Right ventricle myocardium superior (tissue), 1 donor: ENCODE measurements at places on chromosomes 11 and 22.
A peak's percentile ranks its signal among the peaks of the same experiment; 100 is the strongest.

DNA sequence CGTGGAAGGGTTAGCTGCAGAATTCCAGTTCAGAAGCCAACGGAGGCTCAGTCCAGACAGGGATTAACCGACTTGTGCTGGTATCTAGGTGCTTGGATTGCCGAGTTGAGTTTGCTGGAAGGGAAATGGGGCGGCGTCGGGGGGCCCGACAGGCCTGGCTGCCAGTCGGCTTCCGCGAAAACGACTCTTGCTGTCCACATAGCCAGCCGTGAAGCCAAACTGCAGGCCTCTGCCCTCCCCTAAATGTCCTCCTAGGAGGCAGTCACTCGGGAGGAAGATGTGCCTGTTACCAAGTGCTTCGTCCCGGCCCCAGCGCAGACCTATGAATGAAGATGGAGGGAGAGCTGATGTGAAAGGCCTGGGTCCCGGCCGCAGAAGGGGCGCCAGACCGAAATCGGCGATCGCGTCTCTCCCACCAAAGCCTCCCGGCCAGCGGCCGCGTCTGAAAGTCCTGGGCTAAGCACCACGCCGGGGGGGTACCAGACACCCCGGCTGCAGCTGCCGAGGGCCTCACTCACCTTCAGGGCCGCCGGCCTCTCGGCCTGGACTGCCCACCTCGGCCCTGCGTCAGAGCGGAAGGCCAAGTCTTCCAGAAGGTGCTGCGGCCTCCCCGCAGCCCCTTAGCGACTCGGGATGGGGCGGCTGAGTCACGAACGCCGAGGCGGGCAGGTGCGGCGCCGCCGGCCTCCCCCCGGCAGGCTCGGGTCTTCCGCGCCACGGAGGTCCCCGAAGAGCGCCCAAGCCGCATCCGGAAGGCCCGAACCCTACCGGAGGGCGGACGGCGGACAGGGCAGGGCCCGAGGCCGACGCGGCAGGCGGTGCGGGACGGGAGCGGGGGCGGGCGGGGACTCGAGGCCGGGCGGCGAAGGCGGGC is 7.5 kb downstream of the DPAGT1 start:
- DNase-seq, result no peak

GRCh38 chr11:20126724-20127123 is 33.6 kb downstream of the DBX1 start:
- no peak for DNase-seq

DNA sequence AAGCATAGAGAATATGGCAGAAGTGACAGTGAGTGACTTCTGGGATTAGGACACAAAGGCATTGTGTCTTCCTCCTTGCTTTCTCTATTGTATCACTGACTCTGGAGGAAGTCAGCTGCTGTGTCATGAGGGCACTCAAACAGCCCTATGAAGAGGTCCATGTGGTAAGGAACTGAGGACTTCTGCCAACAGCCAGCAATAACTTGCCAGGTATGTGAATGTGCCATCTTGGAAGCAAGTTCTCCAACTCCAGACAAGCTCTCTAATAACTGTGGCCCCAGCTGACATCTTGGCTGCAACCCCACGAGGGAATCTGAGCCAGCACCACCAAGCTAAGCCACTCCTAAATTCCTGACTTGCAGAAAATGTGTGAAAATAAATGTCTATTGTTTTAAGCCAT is 83.6 kb upstream of the ZBED5 start:
- peak; percentile 51 for DNase-seq

GRCh38 chr11:10322830-10323792 is 18.2 kb downstream of the ADM start:
- DNase-seq, result peak; percentile 43

DNA sequence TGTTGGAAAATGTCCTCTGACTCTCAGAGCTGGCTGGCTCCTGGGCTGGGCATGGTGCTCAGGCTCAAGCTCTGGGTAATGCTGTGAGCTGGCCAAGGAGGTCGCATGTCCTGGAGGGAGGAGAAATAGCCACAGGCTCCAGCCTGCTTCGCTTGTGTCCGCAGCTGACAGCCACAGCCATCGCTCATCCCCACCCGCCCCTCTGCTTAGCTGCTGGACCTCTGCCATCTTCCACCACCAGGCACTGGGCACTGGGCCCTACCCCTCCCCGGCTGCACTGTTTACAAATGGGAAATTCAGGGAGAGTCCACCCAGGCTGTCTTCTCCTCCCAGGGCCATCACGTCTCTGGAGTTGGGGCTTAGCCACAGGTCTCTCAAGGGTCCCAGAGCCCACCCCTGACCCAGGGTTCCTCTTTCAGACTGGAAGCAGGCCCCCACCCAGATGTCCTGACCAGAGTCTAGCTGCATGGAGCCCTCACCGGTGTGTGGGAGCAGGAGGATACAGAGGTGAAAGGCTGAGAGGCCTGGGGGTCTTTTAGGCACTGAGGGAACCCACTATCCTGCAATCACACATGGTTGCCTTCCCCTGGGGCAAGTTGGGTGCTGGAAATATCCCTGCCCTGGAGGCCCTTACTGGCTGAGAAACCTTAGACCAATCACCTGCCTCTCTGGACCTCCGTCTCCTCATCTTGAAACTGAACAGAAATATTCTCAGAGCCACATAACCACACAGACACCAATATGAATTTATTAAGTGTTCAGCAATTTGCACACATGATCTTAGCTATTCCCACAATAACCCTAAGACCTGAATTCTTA is 62.7 kb downstream of the CD82 start:
- peak; percentile 89 for DNase-seq

- no peak for DNase-seq
These were observed 589.0 kb downstream of the OPCML start for GRCh38 chr11:132943357-132943705.

- DNase-seq, result no peak
These were observed 17.5 kb upstream of the CD3E start for GRCh38 chr11:118287006-118287405.

DNA sequence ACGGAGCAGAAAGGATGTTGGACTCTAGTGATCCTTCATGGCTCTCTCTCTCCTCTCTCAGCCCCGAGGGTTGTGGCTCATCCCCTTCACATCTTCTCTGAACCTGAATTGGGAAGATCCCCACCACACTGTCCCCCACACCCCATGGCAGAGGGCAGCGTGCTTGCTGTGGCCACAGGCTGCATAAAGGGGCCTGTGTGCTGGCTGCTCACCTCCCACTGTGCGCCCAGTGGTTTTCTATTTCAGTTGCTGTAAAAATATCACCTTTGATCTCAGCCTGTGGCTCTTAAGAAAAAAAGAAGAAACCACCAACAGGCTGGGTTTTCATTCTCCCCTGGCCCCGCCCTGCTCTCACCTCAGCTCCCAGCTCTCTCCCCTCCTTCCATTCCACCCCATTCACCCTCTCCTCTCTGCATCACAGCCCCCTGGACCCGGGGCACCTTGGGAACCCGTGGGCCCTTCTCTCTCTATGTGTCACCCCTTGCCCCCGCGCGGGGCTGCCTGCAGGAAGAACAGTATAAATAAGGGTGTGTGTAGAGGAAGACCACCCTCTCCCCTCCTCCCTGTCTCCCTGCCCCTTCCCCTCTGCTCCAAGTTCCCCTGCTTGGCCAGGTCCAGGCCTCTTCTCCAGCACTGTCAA is 25.8 kb upstream of the WNT11 start:
- peak; percentile 25 for DNase-seq

DNA sequence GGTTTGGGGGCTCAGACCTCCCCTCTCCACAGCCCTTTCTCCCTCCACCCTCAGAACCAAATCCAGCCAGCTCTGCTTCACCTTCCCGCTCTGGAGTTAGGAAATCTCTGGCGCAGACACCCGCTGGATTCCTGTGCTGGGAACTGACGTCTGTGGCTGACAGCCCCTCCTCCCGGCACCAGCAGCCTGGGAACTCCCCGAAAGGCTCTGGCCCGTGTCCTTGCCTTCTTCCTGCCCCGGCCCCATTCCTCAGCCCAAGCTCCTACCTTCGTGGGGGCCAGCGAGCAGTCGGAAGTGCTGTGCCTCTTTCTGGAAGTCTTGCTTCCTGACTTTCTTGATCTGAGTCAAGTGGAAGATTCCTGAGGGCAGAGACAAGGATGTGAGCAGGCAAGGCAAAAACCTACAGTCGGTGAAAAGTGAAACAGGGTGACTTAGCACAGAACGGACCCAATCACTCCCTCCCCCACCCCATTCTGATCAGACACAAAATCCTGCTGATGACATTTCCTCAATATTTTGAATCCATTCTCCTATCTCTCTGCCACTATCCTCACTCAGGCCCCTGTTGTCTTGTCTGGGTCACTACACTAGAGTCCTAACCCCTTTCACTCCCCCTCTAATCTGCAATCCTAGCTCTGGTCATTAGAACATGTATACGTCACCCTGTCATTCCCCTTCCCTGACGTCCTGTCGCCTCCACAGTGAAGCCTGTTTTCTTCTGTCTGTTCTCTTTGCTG is 34.1 kb downstream of the CHRDL2 start:
- DNase-seq, result peak; percentile 88

GRCh38 chr11:80779905-80780605 is 1339.2 kb upstream of the TENM4 start:
- no peak for DNase-seq

- DNase-seq, result no peak
These were observed 19.4 kb downstream of the MED15 start for GRCh38 chr22:20526628-20527355.

- peak; percentile 56 for DNase-seq
These were observed 31.6 kb downstream of the UQCR10 start for GRCh38 chr22:29798801-29799200.

GRCh38 chr11:131938351-131938751 is 567.9 kb downstream of the NTM start:
- DNase-seq, result no peak

GRCh38 chr11:111093061-111093460 is 152.5 kb upstream of the POU2AF2 start:
- DNase-seq, result no peak
